ENCODE measurements at places on chromosomes 3 and 15.

DNA sequence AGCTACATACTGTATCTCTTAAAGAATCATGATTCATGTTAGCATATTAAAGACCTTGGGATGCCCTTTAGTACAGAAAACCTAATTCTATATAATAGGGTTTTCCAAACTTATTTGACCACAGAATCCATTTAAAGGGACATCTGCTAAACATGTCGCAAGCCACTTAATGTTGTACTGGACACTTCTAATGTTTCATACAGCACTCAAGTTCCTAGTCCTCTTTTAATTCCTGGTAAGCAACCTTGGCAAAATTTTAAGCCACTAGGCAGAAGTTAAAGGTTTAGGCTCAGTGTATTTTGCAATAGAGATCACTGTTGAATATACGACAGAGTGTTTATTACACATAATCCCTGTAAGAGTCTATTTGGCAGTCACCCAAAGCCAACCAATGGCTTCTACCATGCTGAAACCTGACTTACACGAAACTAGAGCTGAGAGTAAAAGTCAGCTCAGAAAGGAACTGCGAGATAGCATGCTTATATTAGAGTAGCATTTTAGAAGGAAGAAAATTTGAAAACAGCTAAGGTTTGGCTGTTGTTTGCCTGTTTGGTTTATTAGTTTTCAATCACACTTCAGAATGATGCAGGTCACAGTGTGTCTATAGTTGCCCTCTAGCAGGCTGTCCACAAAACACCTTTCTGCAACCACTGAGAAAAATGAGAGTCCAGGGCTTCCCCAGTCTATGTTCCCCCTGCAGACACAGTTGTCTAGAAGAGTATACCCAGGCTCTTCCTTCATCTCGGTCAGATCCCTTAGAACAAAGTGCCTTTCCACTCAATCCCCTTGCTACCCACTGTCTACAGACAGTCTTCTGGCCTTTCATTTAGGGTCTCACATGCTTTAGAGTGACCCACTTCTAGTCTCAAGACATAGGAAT, 104.4 kb downstream of the FMN1 start:
- no peak for DNase-seq

GRCh38 chr3:197798863-197799262, 7.8 kb downstream of the LRCH3 start:
- DNase-seq: no peak

DNA sequence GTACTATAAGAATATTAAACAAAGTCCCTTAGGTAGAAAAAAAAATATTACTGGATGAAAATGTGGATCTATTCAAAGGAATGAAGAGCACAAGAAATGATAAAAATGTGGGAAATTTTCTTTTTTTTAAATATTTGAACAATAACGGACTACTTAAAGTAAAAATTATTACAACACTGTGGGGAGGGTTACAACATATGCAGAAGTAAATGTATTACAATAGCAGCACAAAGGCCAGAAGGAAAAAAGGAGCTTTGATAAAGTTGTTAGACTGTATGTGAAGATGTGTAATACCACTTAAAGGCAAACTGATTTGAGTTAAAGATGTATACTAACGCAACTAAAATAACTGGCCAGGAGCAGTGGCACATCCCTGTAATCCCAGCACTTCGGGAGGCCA, 427.1 kb downstream of the SHQ1 start:
- DNase-seq: no peak

GRCh38 chr3:197541756-197542539, 13.8 kb downstream of the BDH1 start:
- DNase-seq: peak; percentile 81

GRCh38 chr3:76438971-76439370, 600.9 kb upstream of the ROBO2 start:
- no peak for DNase-seq

DNA sequence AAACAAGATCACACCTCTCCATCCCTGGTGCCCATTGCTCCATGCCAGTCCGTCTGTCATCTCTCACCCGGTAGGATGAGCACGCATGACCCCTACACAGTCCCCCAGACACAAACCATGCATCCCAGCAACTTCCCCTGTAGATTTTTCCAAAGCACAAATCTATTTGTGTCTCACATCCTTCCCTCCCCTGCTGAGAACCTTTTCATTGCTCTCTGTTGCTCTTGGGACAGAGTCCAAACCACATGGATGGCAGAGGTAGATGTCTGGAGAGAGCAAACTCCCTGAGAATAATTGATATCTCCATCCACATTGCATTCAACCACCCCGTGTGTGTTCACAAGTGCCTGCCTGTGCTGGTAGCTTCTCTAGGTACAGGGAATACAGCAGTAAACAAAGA, 29.9 kb upstream of the LRTM1 start:
- no peak for DNase-seq

GRCh38 chr3:119579366-119580066, at the start of gene ADPRH:
Gene ADPRH (plus strand): TSS chr3:119579492. CDS start chr3:119582170, 2,678 bp downstream.
- DNase-seq: peak; percentile 93

DNA sequence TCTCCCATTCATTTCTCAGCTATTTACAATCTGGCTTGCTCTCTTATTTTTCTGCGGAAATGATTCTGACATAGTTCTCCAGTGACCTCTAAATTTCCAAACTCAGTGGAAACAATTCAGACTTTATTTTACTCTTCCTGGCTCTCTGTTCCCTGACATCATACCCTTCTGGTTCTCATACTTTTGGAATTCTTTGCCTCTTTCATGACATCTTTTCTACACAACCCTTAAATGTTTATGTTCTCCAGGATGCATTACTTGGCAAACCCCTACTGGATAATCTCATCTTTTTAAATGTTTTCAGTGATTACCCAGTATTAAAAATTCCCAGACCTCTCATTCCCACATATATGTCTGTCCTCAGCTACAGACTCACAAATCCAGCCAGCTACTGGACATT, 23.9 kb upstream of the PLSCR4 start:
- peak; percentile 64 for DNase-seq

Measured in AG20443 (cell line).